ENCODE measurements at places on chromosomes 1 and 21.

DNA sequence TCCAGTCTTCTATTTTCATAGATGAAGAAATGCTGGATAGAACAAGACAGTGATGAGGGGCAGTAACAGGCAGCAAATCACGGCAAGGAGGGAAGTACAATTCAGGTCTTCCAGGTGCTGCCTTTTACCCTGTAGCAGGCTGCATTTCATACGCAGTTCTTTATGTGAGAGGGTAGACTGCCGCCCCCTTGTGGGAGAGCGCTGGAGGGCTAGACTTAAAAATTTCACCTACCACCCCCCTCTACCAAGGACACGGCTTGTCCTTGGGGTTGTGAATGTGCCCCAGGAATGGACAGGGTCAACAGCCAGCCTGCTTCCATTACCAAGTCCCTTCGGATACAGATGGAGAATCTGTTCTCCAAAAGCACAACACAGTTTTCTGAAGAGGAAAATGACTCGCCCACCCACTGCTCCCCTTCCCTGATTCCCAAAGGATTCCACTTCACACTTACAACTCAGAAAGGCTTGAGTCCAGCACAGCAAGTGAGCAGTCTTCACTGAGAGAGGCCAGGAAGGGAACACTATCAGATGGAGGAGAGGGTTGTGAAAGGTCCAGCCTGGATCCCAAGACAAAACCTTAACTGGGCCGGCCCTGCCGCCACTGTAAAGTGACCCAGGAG lies 7.4 kb downstream of the WDR77 start:
- no peak for DNase-seq

DNA sequence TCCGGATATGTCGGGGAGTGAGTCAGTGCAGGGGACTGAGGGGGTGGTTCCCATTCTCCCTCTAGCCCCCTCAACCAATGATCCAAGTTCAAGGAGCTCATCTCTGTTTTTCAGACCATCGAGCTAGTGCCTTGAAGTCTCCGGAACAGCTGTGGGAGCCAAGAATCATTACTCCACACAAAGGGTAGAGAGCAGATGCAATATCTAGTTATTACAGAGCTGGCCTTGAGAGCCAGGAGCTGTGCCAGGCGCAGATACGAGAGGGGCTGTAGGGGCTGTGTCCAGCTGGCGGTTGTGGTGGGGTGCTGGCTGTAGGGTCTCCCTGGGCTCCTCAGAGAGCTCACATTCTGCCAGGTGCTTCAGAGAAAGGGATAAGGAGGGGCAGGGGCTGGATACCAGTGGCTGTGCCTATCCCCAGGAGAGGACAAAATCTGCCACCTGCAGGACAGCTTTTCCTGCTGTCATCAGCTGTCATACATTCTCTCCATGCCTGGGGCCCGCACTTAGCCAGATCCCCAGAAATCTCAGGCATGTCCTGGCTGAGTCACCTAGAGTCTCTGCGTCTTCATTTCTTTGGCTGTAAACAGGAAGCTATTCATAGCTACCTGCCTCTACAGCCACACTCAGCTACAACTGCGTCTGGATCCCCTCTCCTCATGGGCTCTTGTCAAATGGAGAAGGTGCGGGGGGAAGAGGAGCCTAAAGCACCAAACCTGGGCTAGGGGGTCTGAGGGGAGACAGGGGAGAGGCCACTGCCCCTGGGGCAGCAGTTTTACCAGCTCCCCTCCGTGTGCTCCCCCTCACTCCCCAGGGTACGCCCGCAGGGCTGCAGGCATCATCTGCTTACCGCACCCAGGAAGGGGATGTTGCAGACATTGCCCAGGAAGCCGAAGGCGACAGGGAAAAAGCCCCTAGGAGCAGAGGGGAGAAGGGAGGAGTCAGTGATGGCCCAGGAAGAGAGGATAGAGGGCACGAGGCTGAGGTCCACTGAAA lies 2.4 kb upstream of the KISS1 start:
- no peak for DNase-seq

DNA sequence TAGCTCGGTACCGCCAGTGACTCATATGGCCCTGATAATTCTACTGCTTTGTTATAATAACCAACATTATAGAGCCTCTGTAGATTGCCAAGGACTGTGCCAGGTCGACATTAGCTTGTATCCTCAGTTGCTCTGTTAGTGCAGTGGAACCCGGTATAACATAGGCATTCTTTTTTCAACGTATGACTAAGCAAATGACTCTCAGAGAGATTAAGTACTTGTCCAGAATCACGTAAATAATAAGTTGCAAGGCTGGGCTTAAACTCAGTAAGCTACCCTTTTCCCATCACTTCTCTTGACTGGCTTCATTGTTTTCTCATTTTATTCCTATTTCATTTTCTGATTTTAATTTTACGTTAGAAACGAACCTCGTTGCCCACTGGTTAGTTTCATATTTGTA lies 85.1 kb downstream of the UBE4B start:
- no peak for DNase-seq

GRCh38 chr1:150094734-150095265 lies 27.2 kb downstream of the VPS45 start:
- DNase-seq = no peak

DNA sequence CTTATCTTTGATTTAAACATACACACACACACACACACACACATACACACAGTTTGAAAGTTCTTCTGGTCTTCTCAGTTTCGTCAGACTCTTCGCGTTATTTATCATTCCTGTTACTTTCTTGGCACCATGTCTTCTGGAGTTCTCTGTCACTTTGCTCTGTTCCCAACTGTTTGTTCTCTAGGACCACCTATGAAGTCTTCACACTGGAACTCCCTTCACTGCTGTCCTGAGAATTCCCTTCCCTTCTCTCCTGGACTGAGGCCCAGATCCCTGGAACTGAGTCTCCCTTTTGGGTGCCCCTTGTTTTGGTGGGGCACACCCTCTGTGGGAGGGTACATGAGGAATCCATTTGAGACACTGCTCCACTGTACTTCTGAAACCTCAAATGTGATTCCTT lies 30.5 kb downstream of the ALG14 start:
- no peak for DNase-seq

DNA sequence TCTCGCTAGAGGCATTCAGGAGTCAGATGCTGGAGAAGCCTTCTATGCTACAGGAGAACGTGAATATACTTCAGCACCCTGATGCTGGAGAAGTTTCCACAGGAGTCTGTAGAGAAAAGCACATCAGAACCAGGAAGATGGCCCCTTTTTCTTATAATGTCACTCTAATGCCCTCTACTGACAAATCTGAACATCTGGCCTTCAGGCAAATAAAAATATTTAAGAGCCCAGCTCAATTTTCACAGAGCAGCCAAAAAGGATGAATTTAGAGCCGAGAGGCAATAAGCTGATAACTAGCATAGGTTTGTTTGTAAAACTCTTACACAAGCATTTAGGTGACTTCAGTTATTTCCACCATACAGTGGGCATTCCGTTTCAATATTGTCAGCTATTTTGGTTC lies 3.8 kb upstream of the RRP15 start:
- no peak for DNase-seq

- DNase-seq = peak; percentile 82
Observed at GRCh38 chr21:35559128-35559828, 501.0 kb downstream of the SETD4 start.

DNA sequence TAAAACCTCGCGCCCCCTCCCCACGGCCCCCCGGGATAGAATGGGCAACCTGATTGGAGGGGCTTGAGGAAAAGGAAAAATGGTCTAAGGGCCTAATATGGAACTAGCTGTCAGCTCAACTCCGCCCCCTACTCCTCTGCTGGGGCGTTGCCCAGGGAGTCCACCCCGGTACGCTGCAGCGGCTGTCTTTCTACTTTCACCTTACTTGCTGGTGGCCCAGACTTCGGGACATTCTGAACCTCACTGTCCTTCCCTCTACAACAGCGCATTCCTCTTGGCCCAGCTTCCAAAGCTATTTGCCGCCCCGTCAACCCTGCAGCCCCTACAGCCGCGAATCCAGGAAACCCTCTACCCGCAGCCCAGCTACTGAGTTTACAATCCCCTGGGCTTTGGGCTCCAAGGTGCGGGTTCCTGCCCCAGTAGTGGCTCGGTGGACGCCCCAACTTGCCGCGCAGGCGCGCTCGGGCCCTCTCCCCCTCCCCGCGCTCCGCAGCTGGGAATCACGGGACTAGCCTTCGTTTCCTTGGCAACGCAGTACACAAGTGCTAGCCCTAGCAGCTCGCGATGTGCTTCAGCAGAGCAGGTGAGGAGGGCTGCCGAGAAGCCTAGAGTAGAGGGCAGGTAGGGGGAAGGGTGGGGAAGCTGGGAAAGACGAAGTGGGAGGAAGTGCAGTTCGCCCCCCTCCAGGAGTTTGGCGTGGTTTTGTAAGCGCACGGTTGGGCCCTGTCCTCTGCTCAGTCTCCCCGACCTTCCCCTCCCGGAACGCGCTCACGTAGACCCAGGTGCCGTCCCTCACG lies 55.6 kb downstream of the CHIA start:
- DNase-seq = peak; percentile 46

GRCh38 chr21:36786186-36786585 lies 87.3 kb downstream of the SIM2 start:
- no peak for DNase-seq

DNA sequence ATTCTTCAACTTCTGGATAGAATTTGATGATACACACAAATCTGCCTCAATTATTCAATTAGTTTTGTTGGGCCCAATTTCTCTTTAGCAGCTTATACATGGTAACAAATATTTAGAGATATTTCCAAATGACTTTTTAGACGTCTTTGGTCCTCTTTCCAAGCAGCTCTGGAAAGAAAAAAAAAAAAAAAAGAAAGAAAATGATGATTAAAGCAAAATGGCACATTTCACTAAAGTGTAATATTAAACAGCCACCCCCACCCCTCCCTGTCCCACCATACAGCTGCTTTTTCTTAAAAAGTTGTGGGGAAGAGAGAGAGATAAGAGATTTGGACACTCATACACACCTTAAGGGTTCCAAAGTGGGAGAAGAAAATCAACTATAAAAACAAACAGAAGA lies 977 bp downstream of the METTL18 start:
- no peak for DNase-seq

- no peak for DNase-seq
Observed at GRCh38 chr1:21051177-21051825, 125.4 kb downstream of the EIF4G3 start.

- no peak for DNase-seq
Observed at GRCh38 chr1:176744142-176744541, 281.2 kb downstream of the PAPPA2 start.

- no peak for DNase-seq
Observed at GRCh38 chr1:45804669-45804969, 1.2 kb downstream of the MAST2 start.

DNA sequence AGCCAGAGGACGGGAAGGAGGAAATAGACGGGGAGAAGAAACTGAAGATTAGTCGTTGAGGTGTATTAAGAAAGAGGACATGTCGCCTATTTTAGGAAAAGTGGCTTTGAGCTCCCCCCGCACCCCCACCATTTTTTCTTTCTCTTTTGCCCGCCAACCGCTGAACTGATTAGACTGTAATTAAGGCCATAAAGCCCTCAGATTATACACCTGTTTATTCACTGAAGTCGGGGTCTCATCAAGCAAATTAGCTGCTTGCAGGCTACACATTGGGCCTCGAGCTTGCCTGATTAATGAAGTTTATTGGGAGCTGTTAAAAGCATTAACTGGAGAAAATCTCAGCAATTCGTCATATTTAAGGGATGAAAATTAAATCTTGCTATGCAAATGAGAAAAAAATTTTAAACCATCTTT lies 119.4 kb upstream of the RRP15 start:
- DNase-seq = no peak
